Cardiac atrium fibroblast (primary cell): ENCODE measurements at places on chromosomes 4 and X. TPM values are rescaled to one million over a fixed set of nuclear protein-coding genes. Genes with fewer than 3 reads are reported as not detected.

PLP1 gene
- total RNA-seq, result 1.9 and 7.6 TPM in 2 replicates

CT83 gene
- not detected in 2 replicates for total RNA-seq

GRPEL1 gene
- total RNA-seq, result 44.6 and 45.1 TPM in 2 replicates

DCX gene
- total RNA-seq, result not detected in 2 replicates

SPANXN4 gene
- not detected in 2 replicates for total RNA-seq
